ENCODE measurements at places on chromosomes 3 and 15.

DNA sequence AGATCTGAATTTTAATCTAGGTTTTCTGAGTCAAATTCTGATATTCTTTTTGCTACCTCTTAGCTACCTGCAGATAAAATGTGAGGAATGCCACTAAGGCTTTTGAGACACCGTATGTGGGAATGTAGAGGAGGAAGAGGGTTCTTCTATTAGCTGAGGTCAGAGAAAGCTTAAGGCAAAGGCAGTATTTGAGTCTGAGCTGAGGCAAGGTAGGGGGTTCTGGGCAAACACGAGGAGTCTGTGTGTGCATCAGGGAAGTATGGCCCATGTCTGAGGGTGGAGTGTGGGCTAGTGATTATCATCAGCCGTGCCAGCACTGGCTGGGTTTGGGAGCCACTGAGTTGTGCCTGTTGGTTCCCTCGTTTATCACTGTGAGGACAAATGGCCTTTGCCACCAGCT, 181.1 kb downstream of the SOX2 start:
- DNase-seq: no peak

DNA sequence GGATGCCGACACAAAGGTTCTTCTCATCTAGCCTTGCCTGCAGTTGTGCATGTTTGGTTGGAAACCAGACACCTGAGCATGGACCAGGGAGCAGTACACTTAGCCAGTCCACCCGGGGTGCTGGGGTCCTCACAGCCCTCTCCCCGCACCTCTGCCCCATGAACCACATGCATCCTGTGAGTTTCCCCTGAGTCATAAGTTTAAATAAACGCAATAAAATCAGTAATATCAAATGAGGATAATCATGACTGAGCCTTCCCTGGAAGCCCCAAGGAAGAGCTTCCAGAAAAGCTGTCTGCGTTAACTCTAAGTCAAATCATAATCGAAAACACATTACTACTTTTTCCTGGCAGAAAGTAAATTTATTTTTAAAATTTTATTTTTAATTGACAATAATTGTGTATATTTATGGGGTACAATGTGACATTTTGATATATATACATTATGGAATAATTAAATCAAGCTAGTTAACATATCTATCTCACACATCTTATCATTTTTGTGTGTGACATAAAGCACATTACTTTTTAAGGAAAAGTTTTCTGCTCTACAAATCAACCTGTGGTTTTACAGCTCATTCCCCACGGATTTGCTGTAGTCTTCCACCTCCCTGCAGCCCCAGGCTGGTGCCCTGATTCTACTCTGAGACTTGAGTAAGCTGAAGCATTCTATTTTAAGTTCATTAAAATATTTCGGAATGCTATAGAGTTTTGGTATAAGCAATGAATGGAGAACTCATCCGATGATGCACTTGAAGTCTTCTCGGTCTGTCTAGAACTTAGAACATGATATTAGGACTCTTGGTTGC, 166.0 kb upstream of the EIF1B start:
- DNase-seq: no peak

GRCh38 chr15:60913900-60914299, 315.2 kb downstream of the RORA start:
- DNase-seq: no peak

DNA sequence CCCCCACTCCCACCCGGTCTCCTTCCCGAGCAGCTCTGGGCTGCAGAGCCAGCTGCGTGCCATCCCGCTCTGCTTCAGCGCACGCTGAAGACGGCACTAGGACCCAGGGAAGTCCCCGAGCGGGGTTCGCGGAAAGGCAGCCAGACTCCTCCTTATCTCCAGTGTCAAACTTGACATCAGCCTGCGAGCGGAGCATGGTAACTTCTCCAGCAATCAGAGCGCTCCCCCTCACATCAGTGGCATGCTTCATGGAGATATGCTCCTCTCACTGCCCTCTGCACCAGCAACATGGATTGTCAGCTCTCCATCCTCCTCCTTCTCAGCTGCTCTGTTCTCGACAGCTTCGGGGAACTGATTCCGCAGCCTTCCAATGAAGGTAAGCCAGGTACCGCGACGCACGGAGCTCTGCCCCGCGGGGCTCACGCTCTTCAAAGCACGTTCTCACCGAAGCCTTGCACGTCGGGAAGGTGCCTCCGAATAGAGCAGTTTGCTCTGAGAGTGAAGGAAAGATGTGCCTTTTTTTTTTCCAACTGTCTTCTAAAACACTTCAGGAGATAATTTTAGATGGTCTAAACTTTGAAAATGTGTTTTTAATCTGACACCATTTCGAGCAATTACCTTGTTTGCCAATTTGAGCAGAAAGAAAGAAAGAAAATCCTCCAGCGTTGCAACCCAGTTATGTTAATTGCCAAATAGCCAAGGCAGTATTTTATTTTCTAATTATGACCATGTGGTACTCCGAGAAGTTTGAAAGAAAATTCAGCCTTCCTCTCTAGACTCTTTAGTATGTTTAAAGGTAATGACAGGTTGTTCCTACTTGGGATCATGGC, at the start of gene EPHA3:
Gene EPHA3, plus strand, starts transcription at position 161 of the 830 bp plus-strand sequence. Its CDS starts 128 bp downstream, at position 289.
- DNase-seq: no peak

DNA sequence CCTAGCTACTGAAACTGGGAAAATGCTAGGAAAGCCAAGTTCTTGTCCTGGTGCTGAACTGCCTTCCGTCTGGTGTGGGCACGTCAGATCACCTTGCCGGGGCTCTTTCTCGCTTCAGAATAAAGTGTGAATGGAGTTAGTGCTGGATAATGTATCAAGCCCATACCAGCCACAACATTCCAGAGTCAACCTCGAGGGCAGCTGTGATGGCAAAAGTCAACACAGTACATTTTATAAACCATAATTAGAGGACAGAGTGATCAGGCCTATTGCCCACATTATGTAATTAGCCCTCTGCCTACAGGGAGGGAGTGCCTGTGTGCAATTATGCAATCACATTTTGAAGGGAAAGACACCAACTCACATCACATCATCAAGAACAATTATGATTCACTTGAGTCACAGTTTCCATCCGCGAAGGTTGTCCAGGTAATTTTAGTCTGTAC, 165.2 kb downstream of the RORA start:
- DNase-seq: no peak

DNA sequence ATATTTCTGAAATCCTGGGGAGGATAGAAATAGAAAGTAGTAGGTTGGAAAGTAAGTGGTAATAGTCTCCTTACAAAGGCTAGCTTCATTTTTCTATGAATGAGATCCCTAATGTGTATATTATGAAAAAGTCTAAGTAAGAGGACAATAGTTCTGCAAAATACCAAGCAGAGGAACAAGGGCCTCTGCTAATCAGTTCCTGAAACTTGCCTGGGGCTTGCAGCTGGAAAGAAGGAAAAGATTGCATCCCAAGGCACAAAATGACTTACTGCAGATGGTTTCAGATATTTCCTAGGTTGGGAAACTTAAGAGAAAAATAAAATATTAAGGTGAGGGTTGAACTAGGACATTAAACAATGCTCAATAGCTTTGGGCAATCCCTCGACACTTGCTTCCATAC, 293.6 kb downstream of the GAP43 start:
- no peak for DNase-seq

DNA sequence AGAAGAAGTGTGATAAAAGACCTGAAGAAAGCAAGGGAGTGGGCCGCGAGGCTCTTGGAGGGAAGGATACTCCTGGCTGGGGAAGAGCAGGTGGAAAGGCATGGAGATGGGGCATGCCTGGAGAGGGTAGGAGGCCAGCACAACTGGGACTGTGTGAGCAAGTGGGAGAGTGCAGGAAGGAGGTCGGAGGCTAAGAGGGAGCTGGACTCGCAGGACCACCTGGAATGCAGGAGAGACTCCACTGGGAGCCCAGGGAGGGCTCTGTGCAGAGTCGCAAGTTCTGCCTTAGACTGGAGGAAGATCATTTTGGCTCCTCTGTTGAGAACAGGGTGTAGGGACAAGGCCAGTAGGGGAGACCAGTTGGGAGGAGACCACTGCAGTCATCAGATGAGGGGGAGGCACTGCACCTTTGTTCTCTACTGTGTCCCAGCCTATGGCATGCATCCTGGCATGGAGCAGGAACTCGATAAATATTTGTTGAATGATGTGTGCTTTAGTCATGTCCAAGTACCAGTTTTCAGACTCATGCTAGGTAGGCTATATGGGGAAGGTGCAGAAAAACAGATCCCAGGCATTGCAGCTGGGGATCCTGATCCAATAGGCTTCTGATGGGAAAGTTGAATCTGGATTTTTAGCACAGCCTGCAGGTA, 13.7 kb downstream of the FAM107A start:
- no peak for DNase-seq

DNA sequence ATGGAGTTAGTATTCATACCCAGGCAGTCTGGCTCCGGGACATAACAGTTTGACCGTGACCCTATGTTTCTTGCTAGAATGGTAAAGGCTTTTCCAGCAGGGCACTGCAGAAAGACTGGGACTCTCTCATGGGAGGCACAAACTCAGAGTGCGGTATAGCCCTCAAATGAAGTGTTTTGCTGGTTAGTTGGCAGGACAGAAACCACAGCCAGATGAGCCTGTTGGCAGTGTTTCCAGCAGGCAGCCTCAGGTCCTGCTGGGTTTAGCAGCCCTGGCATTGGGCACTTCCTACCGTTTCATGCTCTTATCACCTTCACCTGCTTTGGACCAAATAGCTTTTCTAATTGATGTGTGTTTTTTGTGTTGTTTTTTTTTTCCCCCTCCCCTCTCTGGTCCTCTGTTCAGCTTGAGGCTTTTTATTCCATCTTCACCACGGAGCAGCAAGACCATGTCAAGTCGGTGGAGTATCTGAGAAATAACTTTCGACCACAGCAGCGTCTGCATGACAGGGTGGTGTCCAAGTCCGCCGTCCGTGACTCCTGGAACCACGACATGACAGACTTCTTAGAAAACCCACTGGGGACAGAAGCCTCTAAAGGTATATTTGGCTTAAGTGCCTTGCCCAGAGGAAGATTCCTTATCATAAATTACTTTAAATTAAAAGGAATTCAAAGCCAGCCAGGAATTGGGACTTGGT, 205.6 kb downstream of the FEZF2 start:
- DNase-seq: no peak

- no peak for DNase-seq
Observed at GRCh38 chr3:109984976-109985375, 647.6 kb upstream of the DPPA4 start.

DNA sequence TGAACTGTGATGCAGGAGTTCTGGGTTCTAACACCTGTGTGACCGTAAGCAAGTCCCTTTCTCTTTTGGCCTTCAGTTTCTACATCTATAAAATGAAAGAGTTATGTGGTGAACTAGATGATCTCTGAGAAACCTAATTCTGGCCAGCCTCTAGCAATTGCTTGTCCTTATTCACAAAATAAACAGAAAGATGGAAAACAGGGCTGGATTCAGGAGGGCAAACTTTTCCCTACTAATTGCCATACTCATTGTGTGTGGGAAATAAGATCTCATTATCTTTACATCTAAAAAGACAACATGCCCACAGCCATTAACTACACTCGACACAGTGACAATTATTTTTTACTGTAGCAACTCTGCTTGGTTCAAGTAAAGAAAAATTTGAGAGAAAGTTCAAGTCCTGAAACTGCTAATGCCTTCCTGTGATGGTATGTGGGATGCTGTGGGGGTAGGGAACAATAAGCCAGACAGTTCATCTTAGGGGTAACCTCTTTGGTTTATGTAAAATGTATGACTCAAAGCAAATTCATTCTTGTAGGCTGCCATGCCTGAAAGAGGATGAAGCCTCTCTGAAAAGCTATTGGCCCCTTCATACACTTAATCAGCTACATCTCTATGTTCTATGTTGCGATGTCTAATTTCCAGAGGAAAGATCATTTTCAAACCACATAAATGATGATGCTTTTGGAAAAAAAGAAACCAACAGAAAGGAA, 177.6 kb upstream of the BCL6 start:
- no peak for DNase-seq

DNA sequence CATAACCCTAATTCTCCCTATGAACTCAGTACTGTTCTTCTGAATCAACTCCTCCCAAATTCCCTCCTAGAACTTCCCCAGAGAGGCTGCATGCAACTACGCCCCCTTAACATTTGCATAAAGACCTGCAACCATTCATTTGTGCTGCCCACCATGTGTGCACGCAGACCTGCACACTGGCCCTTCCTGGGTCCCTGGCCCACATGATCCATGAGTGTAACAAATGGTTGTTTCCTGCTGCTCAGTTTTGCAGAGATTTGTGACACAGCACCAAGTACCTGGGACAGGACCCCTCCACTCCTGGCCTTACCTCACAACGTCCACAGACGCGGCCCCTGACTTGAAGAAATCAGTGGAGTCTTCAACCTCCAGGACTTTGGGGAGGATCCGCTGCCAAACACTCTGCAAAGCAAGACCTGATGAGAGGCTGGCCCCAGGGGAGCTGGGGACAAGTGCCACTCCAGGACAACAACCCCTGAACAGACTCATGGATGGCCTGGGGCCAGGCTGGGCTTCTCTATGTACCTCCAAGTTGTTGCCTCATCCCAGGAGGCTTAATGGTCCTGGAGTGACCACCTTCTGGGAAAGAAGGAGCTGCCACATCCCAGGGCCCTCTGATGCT, 33.8 kb downstream of the ALDH1L1 start:
- DNase-seq: no peak

DNA sequence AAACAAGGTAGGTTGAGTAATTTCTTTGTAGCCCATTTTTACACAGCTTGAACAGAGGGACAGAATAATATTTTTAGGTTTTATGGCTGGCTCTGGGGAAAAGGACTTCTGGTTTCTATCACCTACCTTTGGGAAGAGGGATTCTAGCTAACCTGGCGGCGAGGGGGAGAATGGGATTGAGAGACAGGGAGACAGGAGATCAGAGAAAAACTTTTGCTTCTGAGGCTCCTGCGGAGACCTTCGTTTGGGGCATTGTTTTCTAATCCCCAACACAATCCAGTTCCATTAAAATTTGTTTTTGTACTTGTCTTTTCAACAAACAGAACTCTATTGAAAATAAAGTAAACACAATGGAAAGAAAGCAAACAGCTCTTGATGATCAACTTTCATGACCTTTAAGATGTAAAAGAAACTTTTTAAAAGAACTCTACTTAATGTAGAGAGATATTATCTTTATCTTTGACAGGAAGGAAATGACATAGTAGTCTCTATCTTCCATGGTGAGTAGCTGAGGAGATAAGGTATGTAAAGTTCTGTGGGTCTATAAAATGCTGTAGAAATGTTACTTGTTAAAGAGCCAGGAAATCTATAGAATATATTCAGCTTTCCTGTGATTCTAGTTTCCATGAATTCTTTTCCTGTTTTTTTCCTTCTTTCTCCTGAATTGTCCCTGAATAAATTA, 37.0 kb upstream of the P2RY1 start:
- no peak for DNase-seq

DNA sequence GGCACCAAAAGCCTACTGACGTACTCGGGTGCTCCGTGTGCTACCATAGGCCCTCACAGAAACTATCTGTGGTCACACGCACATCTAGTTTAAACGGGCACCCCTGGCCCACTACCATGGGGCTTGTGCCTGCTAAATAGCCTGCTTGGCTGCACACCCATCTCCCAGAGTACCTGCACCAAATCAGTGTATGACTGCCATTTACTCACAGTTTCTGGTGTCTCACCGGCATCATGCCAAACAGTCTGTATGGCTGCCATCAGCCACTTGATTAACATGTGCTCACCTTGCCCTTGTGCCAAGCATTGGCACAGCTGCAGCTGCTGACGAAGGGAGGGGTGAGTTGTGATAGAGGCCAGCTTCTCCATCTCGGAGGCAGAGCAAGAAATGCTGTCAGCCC, 232.7 kb downstream of the IGSF11 start:
- no peak for DNase-seq
